ENCODE measurements at places on chromosomes 5 and 9.

GRCh38 chr5:923281-923873 lies 30.7 kb downstream of the TRIP13 start:
- DNase-seq, result peak; percentile 88

DNA sequence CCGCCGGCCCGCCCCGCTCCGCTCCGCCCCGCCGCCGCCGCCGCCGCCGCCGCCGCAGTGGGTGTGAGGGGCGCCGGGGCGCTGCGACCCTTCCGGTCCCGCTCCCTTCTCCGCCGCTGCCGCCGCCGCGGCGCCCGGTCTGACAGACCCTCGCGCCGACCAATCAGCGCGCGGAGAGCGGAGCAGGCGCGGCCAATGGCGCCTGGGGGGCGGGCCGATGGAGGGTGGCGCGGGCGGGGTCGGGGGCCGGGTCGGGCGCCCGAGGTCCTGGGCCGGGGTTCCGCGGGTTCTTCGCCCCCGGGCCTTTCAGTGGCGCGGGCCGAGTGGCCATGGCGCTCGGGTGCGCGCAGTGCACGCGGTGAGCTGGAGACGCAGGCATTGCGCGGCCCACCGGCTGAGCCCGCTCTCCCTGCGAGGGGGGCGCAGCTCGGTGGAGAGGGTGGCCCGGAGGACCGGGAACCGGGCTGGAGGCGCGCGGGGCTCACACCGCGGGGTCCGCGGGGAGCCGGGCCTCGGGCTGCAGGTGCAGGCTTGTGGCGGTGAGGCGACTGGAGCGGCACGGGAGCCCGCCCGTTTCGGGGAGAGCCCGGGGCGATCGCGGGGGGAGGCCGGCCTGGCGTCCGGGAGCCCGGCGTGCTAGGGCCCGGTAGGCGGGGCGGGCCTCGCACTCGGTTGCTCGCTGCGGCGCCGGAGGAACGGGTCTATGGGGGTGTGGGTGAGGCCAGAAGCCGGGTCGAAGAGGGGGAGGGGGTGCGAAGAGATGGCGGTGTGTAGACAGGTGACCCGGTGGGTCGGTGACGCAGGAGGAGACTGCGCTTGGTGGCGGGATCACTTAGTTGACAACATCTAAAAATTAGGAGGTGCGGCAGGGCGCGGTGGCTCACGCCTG lies at the start of gene MAPK9:
Gene MAPK9 (minus strand): TSS at position 141 of the 889 bp plus-strand sequence. CDS start 11,522 bp downstream, outside the sequence.
- peak; percentile 91 for DNase-seq

GRCh38 chr5:16005225-16005624 lies 174.4 kb downstream of the MARCHF11 start:
- DNase-seq, result no peak

- no peak for DNase-seq
Measured at GRCh38 chr9:122393284-122393983, 22.6 kb downstream of the PTGS1 start.

DNA sequence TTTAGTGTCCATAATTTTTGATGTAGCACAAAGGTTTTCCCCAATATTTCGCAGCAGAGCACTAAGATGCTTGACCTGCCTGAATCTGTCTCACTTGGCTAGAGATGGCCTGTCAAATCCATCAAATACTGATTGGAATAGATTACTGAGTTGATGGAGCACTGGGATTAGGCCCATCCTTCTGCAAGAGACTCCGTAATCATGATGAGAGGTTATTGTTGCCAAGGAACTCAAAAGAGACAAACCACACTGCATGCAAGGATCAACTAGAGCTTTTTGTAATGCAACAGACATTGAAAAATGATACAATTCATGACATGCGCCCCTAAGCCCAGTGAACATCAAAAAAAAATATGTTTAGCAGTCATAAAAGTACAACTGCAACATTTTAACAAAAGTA lies 585.3 kb upstream of the GRAMD2B start:
- no peak for DNase-seq

- DNase-seq, result no peak
Measured at GRCh38 chr5:88666761-88667495, 216.1 kb downstream of the MEF2C start.

DNA sequence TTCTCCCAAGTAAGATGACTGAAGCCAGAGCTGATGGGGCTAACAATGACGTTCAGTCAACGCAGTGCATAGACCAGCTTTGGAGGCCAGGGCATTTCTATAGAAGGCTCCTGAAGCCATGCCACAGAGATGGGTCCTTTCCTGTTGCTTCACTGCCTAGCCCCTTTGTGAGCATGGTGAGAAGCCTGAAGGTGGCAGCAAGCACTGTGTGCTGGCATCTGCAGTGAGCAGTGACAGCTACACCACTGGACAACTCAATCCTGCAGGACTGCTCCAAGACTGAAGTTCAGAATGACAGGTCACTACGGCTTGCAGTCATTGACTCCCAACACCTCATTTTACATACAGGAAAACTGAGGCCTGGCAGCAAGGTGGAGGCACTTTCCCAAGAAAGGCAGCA lies 229.0 kb downstream of the TSSK1B start:
- no peak for DNase-seq

DNA sequence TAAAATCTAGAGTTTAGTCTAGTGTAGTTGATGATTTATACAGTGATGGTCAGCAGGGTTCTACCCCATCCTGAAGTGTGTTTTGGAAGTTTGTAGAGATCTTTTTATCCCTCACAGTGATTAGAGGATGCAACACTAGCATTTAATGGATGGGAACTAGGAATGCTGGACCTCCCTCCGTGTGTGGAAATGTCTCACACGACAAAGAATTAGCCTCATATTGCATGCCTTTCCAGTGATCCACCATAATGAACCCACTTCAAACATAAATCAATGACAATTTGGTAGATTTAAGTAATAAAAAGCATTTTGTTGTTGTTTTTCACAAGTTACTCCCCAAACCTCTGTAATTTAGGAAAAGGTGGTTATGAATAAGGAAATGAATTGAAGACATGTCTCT lies 82.5 kb upstream of the LMNB1 start:
- no peak for DNase-seq

DNA sequence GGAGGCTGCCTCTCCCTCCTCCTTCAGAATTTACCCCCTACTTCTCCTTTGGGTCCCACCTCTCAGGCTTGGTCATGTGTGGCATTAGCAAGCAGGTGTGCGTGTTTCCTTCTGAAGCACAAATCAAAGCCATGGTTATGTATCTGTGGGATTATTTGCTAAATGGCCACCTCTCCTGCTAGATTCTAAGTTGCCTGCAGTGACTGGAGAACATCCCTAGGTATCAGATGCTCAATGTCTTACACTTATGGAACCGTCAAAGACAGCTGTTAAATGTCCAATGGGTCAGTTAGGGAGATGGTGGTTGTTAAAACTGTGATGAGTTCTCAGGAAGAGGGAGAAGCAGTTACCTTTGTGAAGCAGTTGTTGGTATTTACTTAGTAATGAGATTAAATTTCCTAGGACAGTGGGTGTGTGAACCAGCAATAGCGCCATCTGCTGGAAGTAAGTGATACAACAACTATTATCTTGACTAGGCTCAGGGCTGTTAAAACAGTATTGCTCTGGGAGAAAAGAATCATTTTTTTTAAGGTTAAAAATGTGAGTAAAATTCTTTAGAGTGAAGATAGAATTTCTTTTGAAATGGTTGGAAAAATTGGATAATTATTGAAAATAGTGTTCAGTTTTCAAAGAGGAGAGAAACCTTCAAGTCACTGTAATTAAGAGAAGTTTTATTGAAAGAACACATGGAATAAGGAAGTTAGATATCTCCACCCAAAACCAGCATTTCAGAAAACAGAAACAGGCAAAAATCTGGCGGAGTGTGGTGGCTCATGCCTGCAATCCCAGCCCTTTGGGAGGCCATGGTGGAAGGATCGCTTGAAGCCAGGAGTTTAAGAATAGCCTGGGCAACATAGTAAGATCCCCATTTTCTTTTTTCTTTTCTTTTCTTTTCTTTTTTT lies 71.3 kb downstream of the TMC1 start:
- no peak for DNase-seq

DNA sequence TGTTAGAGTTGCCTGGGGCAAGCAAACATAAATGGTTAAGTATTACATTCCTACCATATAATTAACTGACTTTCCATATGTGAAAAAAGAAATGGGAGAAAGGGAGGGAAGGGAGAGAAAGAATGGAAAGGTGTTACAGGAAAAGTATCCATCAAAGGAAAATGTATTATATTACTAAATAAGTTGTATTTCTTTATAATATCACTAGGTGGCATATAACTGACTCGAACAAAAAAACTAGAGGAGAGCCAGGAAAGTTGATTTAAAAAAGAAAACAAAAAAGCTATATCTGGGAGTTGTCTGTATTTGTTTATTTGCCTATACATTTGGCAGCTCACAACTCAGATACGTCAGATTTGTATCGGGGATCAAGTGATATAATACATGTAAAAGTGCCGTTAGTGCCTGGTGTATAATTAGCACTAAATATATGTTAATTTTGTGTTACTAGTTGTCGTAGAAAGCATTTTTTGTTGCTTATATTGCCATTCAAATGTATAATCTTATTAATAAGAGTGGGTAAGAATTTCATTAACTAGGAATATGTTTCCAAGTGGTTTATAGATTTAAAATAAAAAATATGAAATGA lies 59.6 kb upstream of the ADAMTS19 start:
- DNase-seq, result no peak

DNA sequence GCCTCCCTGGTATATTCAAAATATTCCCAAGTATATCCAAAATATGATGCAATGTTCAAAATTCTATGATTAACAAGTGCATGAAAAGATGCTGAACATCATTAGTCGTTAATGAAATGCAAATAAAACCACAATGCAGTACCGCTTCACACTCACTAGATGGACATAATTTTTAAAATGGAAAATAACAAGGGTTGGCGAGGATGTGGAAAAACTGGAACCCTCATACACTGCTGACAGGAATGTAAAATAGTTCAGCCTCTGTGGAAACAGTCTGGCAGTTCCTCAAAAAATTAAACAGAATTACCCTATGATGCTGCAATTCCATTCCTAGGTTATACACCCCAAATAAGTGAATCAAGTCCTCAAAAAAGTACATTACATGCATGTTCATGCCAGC lies 36.1 kb upstream of the MYOT start:
- no peak for DNase-seq

DNA sequence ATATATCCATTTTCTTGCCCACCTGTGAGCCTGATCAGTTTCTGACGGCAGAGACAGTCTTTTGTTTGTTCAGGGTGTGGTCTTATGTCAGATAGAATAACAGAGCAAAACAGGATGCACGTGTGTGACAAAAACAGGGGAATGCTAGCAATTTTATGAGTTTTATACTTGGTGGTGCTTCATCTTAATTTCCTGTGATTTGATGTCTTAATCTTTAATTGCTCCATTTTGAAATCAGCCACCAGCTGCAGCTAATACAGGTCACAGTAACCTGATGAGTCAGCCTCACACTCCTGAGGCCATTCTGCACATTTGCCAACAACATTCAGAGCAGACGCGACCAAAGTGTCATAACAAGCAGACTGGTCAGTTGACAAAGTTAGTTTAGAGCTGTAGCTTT lies 42.3 kb upstream of the JMY start:
- DNase-seq, result no peak

GRCh38 chr5:308672-309271 lies 12.7 kb upstream of the AHRR start:
- DNase-seq, result peak; percentile 53

DNA sequence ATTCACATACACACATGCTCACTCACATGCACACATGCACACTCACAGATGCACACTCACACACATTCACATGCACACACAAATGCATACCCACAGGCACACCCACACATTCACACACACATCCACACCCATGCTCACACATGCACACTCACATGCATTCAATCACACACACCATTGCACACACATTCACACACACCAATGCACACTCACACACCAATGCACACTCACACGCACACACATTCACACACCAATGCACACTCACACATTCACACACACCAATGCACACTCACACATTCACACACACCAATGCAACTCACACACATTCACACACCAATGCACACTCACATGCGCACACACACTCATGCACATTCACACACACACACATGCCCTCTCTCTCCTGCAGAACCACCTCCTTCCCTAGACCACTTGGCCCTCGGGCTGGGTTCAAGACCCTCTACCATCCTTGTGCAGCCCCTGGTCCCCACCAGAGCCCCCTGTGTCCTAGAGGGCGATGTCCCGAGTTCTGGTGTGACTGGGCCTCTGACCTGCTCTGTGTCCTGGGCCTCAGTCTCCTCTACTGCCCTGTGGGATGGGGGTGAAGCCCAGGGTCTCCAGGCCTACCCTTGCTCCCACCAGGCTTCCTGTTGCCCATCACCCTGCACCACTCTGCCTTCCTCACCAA lies 139.0 kb downstream of the OLFM1 start:
- no peak for DNase-seq

GRCh38 chr9:135347461-135347860 lies 132.1 kb upstream of the PPP1R26 start:
- DNase-seq, result no peak

- DNase-seq, result no peak
Measured at GRCh38 chr5:178793151-178793550, 62.7 kb upstream of the ZNF354A start.

DNA sequence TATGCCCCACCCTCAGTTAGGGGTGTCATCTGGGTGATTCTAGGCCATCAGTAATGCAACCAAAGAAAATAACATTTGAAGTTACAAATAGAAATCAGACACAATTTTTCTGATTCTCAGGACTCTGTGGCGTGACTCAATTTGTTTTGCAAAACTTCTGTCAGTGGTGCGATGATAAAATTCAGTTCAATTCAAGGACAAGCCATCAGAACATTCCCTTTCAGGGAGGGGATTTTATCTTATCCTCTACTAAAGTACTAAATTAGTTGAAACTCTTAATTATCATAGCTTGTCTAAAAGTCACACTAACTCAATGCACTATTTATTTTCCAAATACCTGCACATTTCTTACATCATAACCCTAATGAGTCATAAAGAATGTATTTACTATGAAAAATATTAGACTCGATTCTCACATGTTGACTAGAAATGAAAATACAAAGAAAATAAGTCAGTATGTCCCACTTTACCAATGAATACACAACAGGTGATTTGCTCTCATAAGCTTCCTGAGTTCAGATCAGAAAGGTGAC lies 28.2 kb downstream of the HTR4 start:
- DNase-seq, result no peak

DNA sequence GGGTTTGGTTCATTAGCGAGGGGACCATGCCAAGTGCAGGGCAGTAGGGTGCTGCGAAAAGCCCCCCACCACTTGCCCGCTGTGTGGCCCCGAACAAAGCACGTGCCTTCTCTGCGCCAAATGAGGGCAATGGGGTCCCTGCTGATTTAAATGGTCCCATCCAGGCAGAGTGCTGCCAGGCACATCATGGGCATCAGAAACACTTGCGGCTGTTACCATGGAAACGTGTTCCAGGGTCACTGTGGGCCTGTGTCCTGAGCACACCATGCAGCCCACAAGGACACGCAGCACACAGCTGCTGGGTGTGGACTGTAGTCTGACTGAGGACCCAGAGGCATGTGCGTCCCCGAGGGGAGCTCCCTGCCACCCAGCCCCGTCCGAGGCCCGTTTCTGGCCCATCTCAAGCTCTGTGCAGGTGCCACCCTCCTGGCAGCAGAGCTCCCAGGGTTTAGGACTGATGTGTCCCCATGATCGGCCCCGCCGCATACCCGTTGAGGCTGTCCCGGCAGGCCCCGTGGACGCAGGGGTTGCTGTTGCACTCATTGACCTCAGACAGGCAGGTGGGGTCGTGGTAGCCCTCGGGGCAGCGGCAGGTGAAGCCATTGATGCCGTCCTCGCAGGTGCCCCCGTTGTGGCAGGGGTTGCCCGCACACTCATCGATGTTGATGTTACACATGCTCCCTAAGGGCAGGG lies 31.3 kb upstream of the SEC16A start:
- DNase-seq, result no peak
